Anterior cingulate cortex (tissue), 58 donors: ENCODE measurements at places on chromosomes 1 and 21.

DNA sequence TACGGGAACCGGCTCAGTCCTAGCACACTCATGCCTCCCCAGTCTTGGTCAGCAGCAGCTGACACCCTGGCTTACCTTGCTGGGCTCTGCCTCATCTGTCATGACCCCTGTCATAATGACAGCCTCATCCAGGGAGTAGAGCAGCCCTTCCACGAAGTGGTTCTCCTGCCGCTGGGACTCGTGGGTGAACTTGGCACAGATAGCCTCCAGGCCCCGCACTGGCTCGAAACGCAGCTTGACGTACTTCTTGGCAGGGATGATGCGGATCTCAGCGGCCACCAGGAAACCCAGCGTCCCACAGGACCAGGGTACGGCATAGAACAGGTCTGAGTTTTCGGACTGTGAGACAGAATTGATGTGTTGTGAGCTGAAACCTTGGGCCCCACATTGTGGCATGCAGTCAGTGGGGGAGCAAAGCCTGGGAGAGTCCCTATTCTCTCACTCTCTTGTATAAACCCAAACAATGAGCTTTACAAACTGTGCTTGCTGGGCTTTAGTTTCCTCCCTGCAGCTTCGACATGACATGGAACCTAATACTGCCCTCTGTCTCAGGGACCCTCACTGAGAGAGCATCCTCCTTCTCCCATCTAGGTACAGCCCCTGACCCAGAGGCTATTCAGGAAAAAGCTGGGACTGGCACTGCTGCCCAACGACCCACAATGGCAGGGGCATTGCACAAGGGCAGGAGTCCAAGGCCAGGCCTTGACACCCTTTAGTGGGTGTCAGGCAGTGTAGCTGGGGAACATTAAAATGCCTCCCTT lies 15.5 kb downstream of the DHCR24 start:
- DNase-seq: no peak

DNA sequence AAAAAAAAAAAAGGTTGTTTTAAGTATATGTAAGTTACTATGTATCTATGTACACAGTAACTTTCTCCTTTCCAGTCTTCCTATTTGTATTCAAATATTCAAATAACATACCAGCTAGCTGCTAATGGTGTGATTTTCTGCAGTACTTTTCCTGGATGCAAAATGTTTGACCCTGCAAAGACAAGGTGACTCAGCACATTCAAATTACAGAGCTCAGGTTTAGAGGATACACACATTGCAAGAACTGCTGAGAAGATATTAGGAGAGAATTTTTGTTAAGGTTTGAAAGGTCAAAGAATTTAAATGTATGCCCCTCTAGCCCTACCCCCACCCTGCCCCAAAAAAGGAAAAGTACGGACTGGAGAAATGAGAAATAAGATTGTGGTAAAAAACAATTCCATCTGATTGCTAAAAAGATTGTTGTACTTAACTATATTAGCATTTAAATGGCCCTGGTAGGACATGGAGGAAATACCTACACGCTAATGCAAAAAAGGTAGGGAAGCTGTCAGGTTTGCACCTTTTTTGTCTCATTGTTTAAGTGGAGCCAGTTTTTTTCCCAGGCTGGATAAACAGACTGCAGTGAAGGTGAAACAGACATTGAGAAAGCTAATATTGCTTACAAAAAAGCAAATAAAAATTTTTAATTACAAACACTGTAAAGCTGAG lies 45.6 kb downstream of the ZNF281 start:
- no peak for DNase-seq

DNA sequence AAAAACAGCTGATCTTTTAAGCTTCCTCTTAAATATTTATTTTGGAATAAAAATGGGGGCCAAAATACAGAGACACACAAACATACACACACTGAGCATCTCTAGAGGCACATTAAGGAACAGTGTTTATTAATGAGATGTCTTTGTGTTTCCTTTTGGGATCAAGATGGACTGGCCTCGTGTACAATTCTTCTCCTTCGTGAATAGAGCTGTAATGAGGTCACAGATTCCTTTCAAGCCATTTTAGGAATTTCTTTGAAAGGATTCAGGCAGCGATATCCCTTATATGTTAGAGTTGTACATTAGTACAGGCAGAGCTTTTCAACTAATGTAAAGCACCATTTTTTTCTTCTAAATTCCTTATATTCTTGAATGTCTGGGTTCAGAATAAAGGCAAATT lies 295.7 kb downstream of the CHRM3 start:
- DNase-seq: no peak

- DNase-seq: no peak
Observed at GRCh38 chr1:101312147-101312546, 75.3 kb downstream of the S1PR1 start.
